ENCODE measurements at places on chromosomes 6 and 20. TPM values are rescaled to one million over a fixed set of nuclear protein-coding genes. Genes with fewer than 3 reads are reported as not detected.

The KIF25 gene
- not detected for total RNA-seq

The DLK2 gene
- total RNA-seq, result 3.5 TPM

- peak; percentile 95 for DNase-seq
Measured at GRCh38 chr6:53547811-53548496, 3.1 kb upstream of the GCLC start.

- DNase-seq, result no peak
Measured at GRCh38 chr6:157652601-157653363, 170.3 kb upstream of the SNX9 start.

The CST4 gene
- not detected for total RNA-seq

DNA sequence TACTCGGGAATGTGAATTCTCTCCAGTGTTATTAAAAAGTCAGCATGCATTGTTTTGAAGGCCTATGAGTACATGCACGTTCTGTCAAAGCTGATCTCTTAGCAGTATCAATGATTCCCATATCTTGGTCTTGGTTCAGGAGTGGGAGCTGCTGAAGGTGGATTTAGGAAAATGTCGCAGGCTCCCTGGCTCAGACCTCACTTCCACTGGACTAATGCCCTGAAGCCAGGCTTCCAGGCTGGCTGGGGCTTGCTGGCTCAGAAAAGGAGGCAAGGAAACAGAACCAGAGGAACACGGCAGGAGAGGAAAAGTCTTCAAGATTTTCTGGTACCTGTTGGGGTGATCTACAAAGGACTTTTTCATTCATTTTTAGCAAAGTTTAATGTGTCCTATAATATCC lies 81.6 kb downstream of the OLIG3 start:
- DNase-seq, result no peak

DNA sequence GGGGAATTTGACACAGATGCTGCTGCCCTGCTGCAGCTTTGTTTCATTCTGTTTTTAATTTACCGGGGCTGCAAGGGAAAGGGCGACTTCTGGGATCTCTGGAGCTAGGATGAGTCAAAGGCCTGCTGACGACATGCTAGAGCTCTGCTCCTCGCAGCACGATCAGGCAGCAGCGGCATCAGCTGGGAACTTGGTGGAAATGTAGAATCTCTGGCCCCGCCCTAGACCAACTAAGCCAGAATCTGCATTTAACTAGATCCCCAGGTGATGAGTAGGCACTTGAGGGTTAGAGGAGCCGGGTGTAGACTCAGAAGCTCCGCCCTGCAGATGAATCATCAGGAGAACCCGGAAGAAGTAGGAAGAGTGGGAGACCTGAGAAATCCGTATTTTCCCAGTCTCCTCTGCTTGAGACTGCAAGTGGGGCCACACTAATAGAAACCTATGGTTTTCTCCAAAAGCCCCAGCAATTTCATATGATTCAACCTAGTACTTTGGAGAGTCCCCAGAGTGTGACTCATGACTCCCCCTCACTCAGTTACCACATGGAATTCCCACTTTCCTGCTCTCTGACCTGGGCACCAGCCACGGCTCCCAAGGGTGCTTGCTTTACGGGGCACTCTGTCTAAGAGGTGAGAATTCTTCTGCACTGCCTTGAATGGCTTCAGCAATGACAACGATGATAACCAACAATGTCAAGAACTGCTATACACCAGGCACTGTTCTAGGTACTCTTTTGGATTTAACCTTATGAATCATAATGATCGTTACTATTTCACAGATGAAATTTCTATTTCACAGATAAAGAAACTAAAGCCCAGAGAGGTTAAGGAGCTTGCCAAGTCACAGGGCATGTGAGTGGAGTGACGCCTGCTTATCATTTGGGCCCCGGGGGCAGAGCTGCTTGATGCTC lies 18.1 kb downstream of the TUBB2B start:
- DNase-seq, result no peak

The FUT9 gene
- not detected for total RNA-seq

The ELOVL2 gene
- 1.0 TPM for total RNA-seq

GRCh38 chr6:150032598-150032997 lies 7.3 kb upstream of the RAET1L start:
- no peak for DNase-seq

DNA sequence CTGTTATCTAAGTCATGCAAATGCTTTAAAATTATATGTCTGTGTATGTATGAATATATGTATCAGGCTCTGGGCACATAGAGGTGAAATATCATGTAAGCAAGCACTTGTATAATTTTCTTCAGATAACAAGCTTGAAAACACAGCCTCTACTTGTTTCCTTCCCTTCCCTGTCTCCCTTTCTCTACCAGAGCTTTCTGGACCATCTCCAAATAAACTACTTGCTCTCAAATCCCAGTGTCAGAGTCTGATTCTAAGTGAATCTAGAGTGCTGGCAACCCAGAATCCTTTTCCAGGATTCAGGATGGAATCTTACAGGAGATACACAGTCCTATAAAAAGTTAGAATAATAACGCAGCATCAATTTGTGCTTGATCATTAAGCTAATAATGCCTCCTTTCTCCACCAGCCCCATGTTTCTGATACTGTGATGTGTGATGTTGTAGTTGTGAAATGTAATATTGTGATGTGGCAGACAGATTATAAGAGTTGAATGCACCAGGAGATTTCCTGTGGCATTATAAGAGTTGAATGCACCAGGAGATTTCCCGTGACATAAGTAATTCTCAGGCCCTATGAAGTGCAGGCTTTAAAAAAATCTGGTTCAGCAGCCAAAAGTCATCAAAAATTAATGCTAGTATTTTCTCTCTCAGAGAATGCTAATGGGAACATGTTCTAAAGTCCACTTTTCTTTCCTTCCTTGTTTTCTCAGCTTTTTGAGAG lies 89.6 kb downstream of the PCSK2 start:
- no peak for DNase-seq

- no peak for DNase-seq
Measured at GRCh38 chr20:10318291-10319024, 99.8 kb downstream of the SNAP25 start.

DNA sequence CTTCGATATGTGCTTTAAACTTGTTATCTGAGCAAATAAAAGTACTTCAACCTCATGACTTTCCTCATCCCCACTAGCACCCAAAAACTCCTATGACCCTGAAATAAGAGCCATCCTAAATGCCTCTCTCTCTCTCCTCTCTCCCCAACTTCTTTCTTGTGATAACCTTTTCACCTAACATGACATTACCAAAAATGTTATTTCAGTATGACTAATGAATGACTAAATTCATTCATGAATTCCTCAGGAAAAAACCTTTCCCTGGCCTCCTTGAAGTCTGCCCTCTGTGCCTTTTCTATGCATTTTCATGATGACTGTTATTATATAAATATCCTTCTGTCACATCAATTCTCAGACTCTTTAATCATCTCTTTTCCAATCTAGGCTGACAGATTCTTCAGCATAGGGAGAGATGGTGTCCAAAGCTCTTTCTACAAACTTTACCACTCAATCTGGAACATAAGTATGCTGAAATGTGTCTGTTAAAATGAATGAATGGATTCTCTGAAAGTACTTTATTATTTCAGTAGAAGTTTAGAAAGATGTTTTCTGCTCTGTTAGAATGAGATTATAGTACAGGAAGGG lies 114.3 kb upstream of the GGTLC1 start:
- DNase-seq, result no peak

The TFEB gene
- 19.2 TPM for total RNA-seq

DNA sequence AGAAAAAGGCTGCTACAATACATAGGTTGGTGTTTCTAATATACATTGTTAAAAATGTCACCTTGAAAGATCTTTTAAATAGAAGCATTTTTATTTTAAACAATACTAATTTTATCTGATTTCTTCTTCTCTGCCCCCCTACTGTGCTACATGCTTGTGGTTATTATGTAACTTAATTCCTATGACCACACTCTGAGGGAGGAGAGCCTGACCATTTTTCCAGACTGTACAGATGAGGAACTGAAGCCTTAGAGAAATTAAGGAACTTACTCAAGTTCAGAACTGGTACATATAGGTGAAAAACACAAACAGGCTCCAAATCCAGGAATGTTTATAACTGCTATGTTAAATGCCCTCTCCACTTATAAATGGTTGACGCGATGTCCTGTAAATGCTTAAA lies 43.4 kb upstream of the ARHGAP18 start:
- DNase-seq, result no peak

- DNase-seq, result no peak
Measured at GRCh38 chr6:91608428-91608827, 1021.6 kb upstream of the MAP3K7 start.

The CGA gene
- not detected for total RNA-seq

The RFX6 gene
- not detected for total RNA-seq

- DNase-seq, result no peak
Measured at GRCh38 chr6:9841886-9842725, 572.8 kb downstream of the TFAP2A start.

DNA sequence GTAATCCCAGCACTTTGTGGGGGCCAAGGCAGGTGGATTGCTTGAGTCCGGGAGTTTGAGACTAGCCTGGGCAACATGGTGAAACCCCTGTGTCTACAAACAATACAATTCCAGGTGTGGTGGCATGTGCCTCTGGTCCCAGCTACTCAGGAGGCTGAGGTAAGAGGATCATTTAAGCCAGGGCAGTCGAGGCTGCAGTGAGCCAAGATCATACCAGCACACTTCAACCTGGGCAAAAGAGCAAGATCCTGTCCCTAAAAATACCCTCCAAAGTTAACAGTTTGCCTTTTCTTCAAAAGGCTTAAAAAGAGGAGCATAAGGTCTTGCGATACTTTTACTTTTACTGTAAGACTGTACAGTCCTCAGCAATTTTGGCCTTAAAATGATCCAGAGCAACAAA lies 10.7 kb upstream of the SPTLC3 start:
- no peak for DNase-seq

DNA sequence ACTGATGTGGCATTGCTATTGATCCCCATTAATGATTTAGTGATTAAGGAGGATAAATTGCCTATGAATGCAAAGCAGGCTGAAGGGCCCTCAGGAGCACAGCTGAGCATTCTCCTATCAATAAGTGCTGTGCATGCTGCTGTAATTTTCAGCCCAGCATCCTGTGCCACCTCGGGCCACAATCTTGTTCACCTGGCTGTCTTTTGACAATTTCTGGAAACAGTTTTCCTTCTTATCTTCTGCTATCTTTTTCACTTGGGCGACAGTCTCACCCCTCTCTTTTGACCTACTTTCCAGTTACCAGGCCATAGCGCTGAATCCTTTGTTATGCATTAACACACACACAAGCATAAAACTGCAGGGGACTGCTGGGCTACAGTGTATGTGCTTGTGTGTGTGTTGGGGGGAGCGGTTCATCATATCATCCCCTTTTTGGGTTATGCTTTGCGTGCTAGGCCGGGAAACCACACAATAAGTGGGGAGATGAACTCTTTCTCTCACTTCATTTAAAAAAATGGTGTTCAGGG lies 60.2 kb downstream of the F13A1 start:
- DNase-seq, result no peak

GRCh38 chr6:43310134-43310533 lies 1.5 kb upstream of the CRIP3 start:
- no peak for DNase-seq

- no peak for DNase-seq
Measured at GRCh38 chr6:163577404-163577803, 162.9 kb downstream of the QKI start.

- no peak for DNase-seq
Measured at GRCh38 chr20:56689852-56690485, 60.9 kb downstream of the TFAP2C start.

GRCh38 chr20:396619-397431 lies 11.3 kb upstream of the RBCK1 start:
- no peak for DNase-seq

DNA sequence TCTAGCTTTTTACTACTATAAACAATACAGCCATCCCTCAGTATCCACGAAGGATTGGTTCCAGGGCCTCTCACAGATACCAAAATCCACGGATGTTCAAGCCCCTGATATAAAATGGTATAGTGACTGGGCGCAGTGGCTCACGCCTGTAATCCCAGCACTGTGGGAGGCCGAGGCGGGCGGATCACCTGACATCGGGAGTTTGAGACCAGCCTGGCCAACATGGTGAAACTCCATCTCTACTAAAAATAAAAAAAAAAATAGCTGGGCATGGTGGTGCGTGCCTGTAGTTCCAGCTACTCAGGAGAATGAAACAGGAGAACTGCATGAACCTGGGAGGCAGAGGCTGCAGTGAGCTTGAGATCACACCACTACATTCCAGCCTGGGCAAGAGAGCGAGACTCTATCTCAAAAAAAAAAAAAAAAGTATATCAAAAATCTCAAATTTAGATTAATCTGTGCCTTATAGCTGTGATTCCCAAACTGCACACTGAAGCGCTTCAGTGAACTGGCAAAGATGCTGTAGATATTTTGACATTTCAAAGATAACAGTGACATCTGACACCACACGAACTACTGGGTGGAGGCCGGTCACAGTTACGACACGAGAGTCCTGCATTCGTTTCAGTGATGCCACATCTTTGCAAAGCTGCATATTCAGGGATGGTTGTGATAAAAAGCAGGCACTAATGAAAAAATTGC lies 38.3 kb downstream of the MRS2 start:
- DNase-seq, result no peak

The PYGB gene
- 85.7 TPM for total RNA-seq

The CLIC5 gene
- 33.1 TPM for total RNA-seq

GRCh38 chr6:109760208-109760607 lies 69.1 kb downstream of the FIG4 start:
- DNase-seq, result no peak

DNA sequence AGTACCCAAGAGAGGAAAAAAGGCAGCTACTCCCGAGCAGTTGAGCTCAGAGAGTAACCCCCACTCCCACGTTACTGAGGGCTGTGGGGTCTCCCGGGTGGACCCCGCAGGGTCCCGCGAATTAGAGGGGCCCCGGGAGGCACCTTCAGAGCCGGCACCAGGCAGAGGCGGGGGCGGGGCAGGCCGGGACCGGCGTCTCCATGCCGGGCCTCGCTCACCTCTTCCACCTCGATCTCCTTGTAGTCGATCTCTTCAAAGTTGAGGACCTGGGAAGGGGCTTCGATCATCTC lies 381 bp downstream of the MAP3K7 start:
- no peak for DNase-seq

The PDCD2 gene
- 61.2 TPM for total RNA-seq

The CFAP206 gene
- not detected for total RNA-seq

DNA sequence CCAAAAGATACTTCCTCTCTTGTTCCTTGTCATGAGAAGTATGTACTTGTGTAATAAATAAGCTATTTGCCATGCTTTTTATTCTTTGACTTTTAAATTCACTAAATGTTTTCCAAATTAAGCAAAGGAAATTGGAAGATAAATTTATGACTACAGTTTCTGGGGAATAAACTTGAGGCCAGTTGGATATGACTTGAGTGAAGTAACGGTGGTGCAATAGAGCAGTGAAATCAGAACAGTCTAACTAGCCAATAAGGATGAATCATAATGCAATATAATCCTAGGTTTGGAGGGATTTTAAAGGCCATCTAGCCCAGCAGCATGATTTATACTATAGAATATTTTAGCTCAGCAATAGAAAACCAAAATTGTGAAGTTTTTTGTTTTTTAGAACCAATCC lies 183.8 kb upstream of the TCF21 start:
- no peak for DNase-seq

The SLC17A9 gene
- 3.9 TPM for total RNA-seq

GRCh38 chr20:53738945-53739798 lies 145.5 kb upstream of the ZNF217 start:
- no peak for DNase-seq

DNA sequence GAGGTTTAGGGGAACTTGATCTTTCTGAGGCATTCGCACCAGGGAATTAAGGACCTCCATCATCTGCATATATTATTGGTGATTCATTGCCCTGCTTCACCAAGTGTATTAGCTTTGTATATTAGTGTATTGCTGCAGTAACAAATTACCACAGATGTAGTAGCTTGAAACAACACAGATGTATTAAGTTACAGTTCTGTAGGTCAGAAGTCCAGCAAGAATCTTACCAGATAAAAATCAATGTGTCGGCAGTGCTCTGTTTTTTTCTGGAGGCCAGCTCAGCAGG lies 65.8 kb downstream of the HMGN3 start:
- DNase-seq, result no peak

Measured in tibial nerve (tissue), 4 donors.